ENCODE measurements at places on chromosomes 3 and 15. TPM values are rescaled to one million over a fixed set of nuclear protein-coding genes. Genes with fewer than 3 reads are reported as not detected.

The BCHE gene
- 2.8 TPM for total RNA-seq

The NPAP1 gene
- total RNA-seq, result not detected

The CKMT1A gene
- total RNA-seq, result not detected

The CADM2 gene
- total RNA-seq, result 1.2 TPM

The ZMYND10 gene
- total RNA-seq, result not detected

Measured in Right ventricle myocardium superior (tissue), 1 donor.